NCI-H1436 (cell line): ENCODE measurements at places on chromosomes 1 and 21.

DNA sequence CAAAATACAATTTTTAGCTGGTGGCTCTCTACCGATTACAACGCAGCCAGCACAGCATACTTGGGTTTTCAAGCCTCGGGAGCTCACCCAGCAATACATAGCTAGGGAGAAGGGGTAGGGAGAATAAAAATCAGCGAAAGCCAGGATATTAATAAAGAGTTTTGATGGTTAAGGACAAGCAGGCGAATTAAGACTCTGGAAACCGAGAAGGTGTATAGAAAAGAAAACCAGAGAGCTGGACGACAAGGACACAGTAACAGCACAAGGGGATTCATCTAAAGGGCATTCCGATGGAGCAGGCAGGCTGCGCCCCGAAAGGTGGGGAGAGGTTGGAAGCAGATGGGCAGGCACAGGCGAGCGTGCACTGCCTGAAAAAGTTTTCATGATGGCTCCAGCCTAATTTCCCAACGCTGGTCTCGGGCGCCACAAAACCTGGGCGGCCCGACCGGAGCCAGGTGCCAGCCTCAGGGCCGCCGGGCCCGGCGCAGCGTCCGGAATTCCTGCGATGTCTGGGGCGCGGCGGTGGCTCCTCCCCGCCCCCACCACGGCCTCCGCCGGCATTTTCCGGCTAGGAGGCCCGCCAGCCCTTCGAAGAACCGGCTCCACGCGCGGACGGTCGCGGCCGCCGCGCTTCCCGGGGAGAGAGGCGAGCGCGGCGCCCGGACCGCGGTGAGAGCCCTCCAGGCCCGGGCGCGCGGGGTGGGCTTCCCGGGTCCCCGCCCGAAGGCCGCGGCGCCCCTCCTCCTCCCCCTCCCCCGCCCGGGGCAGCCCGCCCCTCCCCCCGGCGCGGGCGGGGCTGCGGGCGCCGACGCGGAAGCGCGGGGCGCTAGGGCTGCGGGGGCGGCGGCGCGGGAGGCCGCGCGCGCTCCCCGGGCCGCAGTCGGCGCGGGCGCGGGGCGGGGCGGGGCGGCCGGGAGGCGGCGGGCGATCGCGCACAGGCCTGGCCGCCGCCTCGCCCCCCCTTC, 774 bp upstream of the DYRK1A start:
- no peak for DNase-seq

- no peak for DNase-seq
Measured at GRCh38 chr1:62045574-62045973, 149.1 kb upstream of the L1TD1 start.

DNA sequence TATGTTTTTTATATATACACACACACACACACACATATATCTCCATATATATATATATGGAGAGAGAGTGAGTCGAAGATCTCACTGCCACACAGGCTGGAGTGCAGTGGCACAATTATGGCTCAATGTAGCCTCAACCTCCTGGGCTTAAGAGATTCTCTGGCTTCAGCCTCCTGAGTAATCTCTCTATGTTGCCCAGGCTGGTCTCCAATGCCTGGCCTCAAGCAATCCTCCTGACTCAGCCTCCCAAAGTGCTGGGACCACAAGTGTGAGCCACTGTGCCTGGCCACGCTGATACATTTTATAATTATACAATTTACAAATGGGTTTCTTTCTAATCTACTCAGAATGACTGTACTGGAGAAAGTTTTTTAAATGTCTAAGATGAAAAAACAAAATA, 664.2 kb downstream of the PTPRC start:
- DNase-seq, result no peak

- DNase-seq, result no peak
Measured at GRCh38 chr1:243686159-243686558, 163.9 kb downstream of the AKT3 start.

DNA sequence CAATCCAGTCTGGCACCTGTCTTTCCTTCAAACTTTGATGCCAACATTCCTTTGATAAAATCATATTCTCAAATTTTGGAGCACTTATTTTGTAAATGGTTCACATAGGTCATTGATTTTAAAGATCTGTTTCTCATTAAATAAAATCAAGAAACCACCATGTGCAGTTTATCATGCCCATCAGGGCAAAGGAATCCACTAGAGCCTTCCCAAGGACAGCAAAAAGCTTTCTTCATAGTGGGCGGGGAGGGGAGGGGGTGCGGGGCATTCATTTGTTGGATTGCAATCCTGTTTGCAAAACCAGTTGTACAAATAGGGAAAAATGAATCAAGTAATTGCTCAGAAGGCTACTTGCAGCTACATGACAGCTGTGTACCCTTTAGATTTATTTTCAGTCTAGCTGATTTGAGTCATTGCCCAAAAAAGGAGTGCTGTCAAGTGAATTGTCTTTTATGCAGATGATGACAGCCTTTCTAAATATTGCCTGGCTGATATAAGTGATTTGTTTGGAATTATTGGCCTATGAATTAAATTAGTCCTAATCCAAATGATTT, 23.0 kb downstream of the LRRC8B start:
- DNase-seq, result no peak

- no peak for DNase-seq
Measured at GRCh38 chr1:166988974-166989515, at the start of gene MAEL. TSS of gene MAEL (plus strand) at chr1:166989280. CDS start at chr1:166989353, 73 bp downstream.

DNA sequence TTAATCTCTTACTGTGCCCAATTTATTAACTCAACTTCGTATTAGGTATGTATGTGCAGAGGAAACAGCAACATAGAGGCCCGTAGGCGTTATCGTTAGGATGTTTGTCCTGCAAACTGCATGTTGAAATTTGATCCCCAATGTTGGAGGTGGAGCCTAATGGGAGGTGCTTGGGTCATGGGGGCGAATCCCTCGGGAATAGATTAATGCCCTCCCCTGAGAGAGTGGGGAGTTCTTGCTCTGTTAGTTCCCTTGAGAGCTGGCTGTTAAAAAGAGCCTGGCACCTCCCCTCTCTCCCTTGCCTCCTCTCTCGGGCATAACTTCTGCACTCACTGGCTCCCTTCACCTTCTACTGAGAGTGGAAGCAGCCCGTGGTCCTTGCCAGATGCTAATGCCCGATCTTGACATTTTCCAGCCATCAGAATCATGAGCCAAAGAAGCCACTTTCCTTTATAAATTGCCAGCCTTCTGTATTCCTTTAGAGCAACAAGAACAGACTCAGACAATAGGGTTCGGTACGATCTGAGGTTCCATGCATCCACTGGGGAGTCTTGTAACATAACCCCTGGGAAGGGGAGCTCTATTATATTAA, 149.0 kb upstream of the RAB4A start:
- DNase-seq, result peak; percentile 90

DNA sequence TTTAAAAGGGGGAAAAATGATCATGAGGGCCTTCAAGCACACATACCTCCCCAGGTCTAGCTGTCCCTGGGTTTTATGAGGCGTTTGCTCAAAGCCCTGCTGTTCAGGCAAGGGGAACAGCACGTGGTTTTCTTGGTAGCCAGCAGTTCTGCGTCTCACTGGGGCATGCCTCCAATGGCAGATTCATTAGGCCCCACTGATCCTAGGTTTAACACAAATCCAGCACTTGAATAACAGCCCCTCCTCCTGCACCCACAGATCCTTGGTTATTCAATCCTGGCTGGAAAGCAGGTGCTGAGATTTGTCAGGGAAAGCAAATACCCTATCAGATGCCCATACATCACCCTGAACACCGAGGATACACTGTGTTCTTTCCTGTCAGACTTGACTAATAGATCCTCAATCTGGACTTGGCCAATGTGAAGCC, 106.4 kb downstream of the ZC3H11B start:
- no peak for DNase-seq
